ENCODE measurements at places on chromosomes 3 and 15. TPM values are rescaled to one million over a fixed set of nuclear protein-coding genes. Genes with fewer than 3 reads are reported as not detected.

GRCh38 chr15:39058351-39059131 is 493.9 kb upstream of the RASGRP1 start:
- DNase-seq, result no peak

FAM3D gene
- not detected for polyA plus RNA-seq

DNA sequence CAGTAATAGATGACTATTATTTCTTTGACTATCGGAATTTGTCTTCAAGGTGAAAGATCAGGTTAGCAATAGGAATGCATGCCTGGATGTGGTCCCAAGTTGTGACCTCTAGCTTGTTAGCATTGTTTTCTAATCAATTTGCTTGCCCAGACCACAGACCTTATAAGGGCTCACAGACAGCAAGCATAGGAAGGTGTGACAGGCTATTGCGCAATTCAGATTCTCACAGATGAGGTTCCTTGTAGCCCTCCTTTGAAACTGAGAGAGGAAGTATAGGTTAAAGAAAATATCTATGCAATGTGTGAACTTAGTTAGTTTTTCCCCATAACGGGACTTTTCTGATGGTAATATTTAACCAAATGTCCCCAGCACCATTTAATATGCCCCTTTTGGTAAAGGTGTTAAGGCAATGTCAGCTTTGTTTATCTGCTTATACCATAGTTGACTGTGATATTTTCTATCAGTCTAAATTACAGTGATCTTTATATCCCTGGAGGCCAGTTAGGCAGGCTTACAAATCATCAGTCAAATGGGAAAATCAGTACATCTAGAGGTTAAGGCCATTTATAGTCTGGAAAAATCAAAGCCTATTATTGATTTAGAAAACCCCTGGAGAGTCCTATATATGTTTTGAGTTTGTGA is 168.1 kb upstream of the MBNL1 start:
- no peak for DNase-seq

- DNase-seq, result no peak
Observed at GRCh38 chr3:11477407-11477911, 166.3 kb downstream of the VGLL4 start.

- DNase-seq, result no peak
Observed at GRCh38 chr15:40054855-40055575, 16.0 kb upstream of the SRP14 start.

DNA sequence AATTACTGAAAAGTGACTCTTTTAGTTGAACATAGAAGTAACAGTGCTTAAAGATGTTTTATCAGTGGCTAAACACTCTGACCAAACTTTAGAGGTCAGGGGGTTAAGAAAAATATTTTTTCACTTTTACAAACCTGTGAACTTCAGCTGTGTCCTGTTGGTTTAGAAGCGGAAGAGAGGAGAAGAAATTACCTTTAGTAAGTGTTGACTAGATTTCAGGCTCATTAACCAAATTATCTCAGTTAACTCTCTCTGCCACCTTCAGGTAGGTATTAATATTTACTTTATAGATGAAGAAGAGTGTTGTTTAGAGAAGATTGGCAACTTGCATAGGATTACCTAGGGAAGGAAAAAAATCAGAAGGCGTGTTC is 151.9 kb upstream of the CMC1 start:
- DNase-seq, result no peak

SCG5 gene
- not detected for polyA plus RNA-seq

DNA sequence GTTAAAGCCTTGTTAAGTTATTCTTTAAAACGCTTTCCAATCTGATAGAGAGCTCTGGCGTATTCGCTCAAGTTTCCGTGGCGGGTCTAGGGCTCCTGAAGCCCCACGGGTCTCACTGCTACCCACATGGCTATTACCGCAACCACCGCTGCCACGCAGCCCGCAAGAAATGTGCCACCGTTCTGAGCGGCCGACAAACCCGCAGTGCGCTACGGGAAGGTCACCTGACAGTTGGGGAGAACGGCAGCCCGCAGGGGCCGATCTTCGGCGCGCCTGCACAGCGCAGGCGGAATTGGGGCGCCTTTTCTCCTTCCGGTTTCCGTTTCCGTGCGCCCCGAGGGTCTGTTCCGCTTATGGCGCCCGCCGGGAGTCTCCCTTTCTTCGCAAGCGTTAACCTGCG is 76.6 kb upstream of the SNRPN start:
- no peak for DNase-seq

DNA sequence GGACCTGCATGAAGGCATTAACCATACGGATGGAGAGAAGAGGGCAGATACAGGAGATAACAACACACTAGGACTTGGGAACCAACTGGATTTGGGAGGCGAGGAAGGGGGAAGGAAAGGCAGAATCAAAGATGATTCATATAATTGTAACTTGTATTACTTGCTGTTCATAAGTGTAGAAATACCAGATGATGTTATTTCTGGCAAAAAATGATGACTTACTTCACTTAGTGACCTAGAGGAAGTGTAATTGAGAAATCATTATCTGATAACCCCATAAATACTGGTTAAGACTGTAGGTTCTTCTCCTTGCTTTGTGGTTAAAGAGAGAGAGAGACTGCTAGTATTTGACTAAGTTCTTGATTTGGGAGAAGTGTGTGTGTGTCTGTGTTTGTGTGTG is 50.5 kb upstream of the GK5 start:
- DNase-seq, result no peak

DNA sequence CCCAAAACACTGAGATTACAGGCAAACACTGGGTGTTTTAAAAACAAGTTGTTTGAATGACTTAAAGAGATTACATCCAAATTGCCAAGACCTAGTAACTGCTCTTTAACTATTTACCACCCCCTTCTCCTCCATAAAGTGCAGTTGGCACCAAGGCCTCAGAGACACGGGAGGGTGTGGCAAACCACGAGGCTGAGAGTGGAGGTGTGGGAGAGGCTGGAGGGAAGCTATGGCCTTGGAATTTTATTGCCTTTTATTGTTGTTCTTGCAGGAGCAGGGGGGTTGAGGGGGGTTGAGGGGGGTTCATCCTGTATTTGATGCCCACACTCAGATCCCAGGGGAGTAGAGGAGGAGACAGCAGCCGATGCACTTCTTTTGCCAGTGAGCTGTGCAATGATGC is 75.9 kb upstream of the CTDSPL start:
- no peak for DNase-seq

HRG gene
- polyA plus RNA-seq, result not detected

KCNMB2 gene
- not detected for polyA plus RNA-seq

TMC3 gene
- not detected for polyA plus RNA-seq

ARGFX gene
- polyA plus RNA-seq, result not detected

DNA sequence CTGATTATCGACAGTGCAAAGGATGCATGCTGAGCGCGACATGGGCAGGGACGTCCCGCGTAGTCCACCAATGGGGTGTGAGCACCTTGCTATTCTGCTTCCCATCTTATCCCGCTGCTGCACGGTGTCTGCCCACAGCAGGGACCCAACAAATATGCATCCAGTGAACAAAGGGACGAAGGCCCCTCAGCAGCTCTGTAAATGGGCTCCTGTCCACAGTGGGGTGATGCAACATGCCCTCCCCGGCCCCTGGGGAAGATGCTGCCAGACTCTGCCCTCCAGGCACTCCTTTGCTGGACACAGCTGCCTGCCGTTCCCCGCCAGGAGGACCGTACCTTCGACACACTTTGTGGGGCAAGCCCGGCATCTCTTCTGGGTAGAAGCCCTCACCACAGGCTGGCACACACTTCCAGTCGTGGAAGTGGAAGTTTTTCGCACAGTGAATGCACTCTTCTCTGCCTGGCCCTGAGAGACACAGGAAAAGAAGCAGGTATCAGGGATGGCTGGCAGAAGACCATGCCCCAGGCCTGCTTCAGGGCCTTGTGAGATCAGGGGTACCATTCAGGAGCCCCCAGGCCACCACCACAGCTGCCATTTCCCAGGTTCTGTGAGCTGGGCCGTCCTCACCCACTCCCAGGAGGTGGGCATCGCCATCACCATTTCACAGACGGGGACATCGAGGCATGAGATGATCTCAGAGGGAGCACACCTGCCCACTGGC is 18.2 kb upstream of the SNRPA1 start:
- no peak for DNase-seq
